SHP77 treated with DMSO at 0.1 percent for 48 hours (cell line): ENCODE measurements at places on chromosomes 11 and 22.

DNA sequence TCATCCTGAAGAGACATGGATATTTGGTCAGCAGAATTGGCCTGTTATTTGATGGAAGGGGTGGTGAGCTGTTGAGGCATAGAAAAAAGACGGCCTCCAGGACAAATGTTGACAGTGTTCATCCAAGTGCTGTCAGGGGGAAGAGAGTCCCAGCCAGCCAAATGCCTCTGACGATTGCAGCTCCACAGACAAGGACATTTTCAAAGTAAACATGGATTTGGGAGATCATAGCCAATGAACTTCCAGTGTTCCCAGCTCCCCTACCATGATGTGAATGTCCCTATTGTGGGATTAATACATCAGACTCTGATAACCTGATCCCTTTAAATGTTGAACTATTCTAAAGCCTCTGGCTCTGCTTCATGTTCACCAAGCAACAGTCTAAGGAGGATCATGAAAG, 31.2 kb upstream of the PSMA1 start:
- DNase-seq, result no peak

GRCh38 chr11:34302046-34302921, 55.5 kb downstream of the ABTB2 start:
- no peak for DNase-seq

- no peak for DNase-seq
Measured at GRCh38 chr11:20026629-20027555, 133.4 kb downstream of the DBX1 start.

DNA sequence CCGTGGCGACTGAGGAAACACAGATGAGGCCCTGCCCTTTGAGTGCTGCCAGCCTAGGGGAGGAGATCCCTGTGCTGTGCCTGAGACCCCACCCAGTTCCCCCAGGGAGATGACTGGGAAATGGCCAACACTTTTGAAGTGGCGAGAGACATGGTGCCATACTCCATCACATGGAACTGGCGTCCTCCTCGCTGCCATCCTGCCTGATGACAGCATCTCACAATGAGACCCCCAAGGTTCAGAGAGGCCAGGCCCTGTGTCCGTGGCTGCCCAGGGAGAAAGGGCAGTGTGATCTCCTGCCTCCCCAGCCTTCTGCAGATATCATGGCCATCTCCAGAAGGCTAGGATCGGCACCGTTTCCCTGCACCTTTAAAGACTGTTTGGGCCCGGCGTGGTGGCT, 31.1 kb downstream of the FAM83F start:
- DNase-seq, result no peak

GRCh38 chr11:117621226-117621625, 175.8 kb downstream of the DSCAML1 start:
- DNase-seq, result no peak

DNA sequence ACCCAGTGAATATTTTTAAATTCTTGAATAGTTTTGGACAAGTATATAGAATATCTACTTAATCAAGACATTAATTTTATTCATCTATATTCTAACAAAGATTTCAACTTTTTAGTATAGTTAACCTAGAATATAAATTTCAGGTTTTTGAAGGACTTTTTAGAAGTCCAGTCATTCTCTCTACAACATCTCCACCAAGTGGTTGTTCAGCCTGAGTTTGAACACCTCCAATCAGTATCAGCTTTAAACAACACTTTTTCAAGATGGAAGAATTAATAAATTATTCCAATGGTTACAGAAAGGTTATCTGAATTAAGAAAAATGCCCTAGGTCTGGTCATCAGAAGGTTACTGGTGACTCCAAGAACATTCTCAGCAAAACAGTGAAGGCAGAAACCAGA, 31.8 kb downstream of the EIF3M start:
- DNase-seq, result no peak

DNA sequence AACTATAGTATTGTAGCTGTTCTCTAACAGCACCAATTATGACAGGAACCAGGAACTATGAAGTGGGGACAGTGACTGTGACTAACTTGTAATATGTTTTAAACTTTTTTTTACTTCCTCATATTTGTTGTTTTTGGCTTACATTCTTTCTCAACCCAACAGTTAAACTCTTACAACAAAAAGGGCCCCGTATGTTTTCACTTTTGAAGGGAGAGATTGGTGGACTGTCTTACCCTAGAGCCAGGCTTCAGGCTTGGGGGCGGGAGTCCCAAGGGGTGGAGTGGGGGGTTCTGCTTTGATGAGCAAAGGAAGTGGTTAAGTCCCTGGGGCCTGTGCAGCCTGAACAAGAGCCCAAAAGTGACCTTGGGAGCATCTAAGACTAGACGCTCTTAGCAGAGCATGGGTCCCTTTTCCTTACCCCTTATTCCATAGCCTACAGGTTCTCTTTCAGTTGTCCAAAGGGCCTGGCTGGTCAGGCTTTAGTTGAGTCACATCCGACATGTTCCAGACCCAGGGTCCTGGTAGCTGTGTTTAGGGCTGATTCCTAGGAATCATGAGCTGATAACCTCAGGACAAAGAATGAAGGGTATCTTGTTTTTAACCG, 38.8 kb downstream of the STIM1 start:
- DNase-seq, result no peak

GRCh38 chr11:119193001-119193400, 7.7 kb downstream of the NHERF4 start:
- no peak for DNase-seq

- no peak for DNase-seq
Measured at GRCh38 chr11:72739240-72740059, 12.8 kb downstream of the ARAP1 start.

DNA sequence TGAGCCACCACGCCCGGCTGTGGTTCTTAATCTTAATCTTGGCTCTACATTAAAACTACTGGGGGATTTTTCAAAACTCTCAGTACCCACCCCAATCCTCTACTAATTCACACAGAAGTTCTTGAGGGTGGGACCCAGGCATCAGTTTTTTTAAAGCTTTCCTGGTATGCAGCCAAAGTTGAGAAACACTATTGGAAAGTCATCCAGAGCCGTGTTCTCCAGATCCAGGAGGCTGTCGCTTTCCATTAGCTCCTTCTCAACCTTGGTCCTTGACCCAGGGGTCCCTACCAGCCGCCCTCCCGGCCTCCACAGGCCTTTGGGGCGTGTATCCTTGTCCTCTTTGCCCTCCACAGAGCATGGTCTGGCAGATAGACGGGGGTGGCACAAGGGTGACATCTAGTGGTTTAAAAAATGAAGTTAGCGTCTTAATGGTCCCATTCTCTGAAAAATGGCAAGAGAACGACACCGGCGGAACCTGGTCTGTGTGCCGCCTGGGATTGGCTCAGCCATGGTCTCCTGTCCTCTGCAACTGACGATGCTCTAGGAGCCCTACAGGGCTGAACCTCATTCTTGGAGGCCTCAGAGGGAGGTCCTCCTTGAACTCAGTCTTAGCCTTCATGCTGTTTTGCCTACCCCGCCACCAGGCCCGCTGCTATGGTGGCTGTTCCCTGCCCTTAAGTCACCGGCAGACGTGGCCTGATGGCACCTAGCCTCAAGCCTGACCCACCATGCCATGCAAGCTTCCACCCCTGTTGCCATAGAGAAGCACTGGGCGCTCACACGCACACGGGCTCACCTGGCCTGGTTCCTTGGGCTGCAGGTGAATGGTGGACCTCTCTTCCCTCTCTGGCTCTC, 152.0 kb upstream of the SYN3 start:
- DNase-seq, result peak; percentile 10

- DNase-seq, result no peak
Measured at GRCh38 chr22:19824212-19824925, 30.3 kb downstream of the GNB1L start.

DNA sequence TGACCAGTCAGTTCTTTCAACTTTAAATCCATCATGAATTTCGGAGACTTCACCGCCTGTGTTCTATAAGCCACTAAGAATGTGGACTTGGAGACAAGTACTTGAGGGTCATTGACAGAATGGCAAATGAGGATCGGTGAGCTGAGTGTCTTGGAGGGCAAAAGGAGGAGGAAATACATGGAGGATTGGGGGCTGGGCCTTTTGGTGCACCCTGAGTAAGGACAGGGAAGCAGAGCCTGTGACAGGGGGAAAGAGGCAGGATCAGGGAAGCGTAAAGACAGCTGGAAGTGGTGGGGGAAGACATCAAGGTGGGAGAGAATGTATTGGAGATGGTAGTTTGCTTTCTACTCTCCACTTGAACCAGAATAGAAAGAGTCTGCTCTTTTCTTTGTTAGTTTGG, 70.4 kb upstream of the MTMR2 start:
- DNase-seq, result no peak

- DNase-seq, result no peak
Measured at GRCh38 chr11:43327987-43328386, 16.2 kb downstream of the API5 start.

DNA sequence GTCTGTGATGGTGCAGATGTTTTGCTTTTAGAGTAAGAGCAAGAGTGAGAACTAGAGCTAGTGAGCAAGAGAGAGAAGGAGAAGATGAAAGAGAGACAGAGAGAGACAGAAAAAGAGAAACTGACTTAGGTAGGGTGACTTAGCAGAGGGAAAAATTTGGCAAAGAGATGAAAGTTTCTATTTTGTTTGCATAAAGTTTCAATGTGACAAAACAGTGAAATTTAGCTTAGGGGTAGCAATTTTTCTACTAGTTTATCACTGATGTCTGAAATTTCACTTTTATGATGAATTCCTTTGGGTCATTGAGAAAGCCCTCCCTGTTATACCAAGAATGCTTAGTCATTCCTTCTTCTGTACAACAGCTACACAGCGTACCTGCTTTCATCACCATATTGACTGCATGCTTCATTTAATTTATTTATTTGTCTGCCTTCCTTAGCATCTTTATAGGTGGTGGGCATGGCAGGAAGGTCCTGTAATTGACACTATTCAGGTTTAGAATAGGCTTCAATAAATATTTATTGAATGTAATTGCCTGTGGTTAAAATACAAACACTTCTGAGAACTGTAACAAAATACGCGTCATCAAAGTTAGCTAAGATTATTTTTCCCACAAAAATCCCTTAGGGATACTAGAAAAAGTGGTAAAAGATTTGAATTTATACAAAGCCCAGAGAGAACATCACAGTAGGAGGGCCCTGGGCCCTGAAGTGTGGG, 19.9 kb upstream of the CTSC start:
- DNase-seq, result no peak

DNA sequence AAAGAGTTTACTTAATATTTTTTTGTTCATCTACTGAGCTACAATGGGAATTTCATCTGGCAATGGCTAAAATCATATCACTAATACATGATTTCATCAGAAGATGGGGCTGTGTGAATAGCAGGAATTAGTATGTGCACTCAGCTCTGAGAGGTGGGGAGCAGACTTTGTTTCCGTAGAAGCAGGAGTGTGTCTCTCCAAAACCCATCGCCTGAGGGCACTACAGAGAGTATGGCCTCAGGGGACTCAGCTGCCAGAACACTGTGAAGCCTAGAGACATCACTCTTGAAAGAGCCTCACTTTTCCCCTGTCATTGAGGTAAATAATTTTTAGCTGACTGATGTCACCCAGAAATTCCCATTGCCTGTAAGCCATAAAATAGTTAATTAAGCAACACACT, 261.4 kb upstream of the ISX start:
- no peak for DNase-seq

DNA sequence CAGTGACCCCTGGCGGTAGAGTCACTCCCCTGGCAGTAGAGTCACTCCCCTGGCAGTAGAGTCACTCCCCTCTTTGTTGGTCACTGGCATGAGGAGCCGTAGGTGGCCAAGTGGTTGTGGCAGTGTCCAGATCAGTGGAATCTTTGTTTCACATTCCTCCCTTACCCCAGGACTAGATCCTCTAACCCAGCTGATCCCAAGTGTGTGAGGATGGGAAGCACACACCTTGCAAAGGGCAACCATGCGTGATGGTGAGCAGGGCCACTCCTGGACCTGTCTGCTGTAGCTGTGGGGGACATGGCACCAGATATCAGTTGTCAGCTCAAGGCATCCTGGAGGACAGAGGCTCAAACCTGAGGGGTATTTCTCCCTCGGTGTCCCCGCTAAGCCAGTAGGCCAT, 37.8 kb downstream of the OSBP2 start:
- no peak for DNase-seq

DNA sequence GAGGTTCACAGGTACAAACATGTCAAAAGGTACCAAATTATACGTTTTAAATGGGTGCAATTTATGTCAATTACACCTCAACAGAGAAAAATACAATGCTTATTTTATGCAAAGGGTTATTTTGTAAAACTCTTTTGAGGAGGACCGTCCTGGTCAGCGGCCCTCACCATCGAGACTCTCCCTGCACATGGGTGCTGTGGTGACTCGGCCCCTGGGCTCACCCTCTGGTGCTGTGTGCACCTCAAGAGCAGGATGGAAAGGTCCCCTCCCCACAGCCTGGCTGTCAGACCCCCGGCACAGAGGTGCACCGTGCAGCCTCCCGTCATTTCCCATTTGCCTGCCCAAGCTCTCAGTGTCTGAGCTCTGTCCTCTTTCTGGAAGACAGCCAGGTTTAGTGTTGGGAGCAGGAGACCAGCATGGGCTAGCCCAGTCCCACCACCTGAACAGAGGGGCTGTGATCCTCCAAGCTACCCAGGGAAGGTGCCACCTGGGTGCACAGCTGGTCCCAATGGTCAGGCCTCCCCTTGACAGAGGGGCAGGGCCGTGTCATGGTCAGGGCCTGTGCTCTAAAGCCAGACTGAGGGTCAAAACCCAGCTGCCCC, 41.8 kb upstream of the PRODH start:
- no peak for DNase-seq

DNA sequence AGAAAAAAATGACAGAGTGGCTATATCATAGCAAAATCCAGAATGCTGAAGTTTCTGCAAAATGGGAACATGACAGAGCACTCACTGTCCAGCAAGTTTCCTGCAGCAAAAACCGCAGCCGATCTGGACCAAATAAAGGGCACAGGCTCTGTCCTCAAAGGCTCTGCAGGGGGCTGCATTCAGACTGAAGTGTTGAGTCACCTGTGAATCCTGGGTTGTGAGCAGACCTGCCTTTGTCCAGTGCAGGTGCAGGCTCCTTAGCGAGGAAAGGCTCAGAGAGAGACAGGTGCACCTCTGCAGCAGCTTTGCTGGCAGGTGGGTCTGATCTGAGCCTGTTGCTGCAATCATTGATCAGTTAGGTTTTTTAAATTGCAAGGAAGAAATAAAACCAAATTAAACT, 29.3 kb upstream of the NFAM1 start:
- no peak for DNase-seq
